Nucleus accumbens (tissue), 56 donors: ENCODE measurements at places on chromosomes 5 and 9.

DNA sequence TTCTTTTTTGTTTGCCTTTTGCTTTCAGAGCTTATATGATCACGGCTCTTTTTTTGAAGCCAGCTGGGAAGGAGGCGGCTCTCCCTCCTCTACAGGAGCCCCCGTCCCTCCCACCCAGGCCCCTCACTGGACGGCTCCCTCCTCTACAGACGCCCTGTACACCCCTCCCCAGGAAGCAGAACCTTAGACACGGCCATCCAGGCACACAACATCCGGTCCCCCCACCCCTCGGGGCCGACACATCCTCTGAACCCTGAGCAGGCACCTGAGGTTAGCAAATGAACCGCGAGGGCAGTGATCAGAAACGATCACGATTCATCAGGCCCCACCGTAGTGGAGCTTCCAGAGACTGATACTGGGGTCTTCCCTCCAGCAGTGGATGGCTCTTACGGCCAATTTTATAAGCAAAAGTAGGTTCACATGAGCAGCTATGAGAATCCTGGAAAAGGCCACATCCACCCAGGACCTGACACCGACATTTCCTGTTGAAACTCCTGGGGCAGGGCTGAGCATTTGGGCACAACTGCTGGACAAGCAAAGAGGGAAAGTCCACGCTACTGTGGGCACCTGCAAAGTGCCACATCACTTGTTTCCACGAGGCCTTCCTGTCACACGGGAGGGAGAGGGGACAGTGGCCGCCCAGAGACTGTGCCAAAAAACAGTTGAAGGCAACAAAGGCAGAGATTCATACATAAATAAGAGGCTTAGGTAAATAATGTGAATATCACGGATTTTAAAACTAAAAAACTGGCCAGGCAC lies 78.9 kb downstream of the SEMA4D start:
- DNase-seq, result no peak

GRCh38 chr5:177494346-177495195 lies 2.8 kb downstream of the PDLIM7 start:
- no peak for DNase-seq

DNA sequence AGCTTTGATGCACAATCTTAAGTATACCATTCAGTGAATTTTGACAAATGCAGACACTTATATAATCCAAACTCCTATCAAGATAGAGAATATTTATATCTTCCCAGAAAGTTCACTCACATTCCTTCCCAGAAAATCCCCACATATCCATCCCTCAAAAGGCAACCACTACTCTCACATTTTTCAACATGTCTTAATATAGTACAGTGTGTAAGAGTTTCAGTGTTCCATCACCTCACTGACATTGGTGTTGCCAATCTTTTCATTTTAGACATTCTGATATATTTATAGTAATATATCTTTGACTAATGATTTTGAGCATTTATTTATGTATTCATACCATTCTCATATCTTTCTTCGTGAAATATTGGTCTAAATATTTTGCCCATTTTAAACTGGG lies 38.1 kb upstream of the JAK2 start:
- DNase-seq, result no peak

GRCh38 chr5:106862450-106863193 lies 808.1 kb downstream of the EFNA5 start:
- DNase-seq, result no peak

DNA sequence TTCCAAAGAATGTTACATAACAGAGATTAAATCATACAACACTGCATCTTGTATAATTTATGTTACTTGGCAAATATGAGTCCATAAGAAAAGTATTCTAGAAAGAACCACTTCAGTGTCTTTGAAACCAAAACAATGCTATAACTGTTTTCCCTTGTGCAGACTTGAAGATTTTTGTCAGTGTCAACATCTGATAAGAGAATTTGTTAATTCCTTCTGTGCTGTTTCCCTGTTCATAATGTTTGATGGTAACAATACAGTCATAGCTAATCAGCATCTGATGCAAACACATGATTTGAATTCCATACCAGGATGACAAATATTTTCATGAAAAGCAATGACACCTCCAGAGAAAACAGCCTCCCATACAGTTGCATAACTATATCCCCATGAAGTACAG lies 306.8 kb downstream of the SEMA5A start:
- no peak for DNase-seq

GRCh38 chr5:181039931-181040630 lies at the start of gene BTNL9:
TSS of gene BTNL9 (plus strand) at chr5:181040266. CDS start at chr5:181045490, 5,224 bp downstream.
- DNase-seq, result no peak

- no peak for DNase-seq
These were observed 280.1 kb downstream of the HSPA4 start for GRCh38 chr5:133331941-133332340.
